Neural progenitor cell (in vitro differentiated cells): ENCODE measurements at places on chromosomes 12 and 14. TPM values are rescaled to one million over a fixed set of nuclear protein-coding genes. Genes with fewer than 3 reads are reported as not detected.

The SMAGP gene
- 19.0 and 24.3 TPM in 2 replicates for total RNA-seq

The STXBP6 gene
- 5.9 and 11.0 TPM in 2 replicates for total RNA-seq

The TESPA1 gene
- not detected in 2 replicates for total RNA-seq

The EVL gene
- total RNA-seq = 49.2 and 71.2 TPM in 2 replicates

The SERPINA6 gene
- total RNA-seq = not detected in 2 replicates

The PMCH gene
- total RNA-seq = not detected in 2 replicates

The KRT79 gene
- not detected in 2 replicates for total RNA-seq

The ELK3 gene
- total RNA-seq = 4.8 and 5.0 TPM in 2 replicates

The CIROP gene
- total RNA-seq = 0.06 TPM in 1 of 2 replicates, not detected in the other

The SCN8A gene
- total RNA-seq = 9.3 and 14.2 TPM in 2 replicates

The NOVA1 gene
- total RNA-seq = 17.9 and 37.9 TPM in 2 replicates

The SLC2A3 gene
- total RNA-seq = 462 and 548 TPM in 2 replicates

The AMHR2 gene
- 0.34 TPM in 1 of 2 replicates, not detected in the other for total RNA-seq

The KCNMB4 gene
- 5.7 and 8.5 TPM in 2 replicates for total RNA-seq

The ARMH4 gene
- total RNA-seq = 23.0 and 29.0 TPM in 2 replicates

The EIF2B1 gene
- 77.1 and 85.1 TPM in 2 replicates for total RNA-seq

The FAM181A gene
- total RNA-seq = not detected in 2 replicates

The LRP1-AS gene
- not detected in 2 replicates for total RNA-seq

The FOS gene
- 32.9 and 98.6 TPM in 2 replicates for total RNA-seq

The KRT75 gene
- total RNA-seq = not detected in 2 replicates

The IFNG-AS1 gene
- not detected in 2 replicates for total RNA-seq

The KRT85 gene
- total RNA-seq = not detected in 2 replicates

The CACNA2D4 gene
- 3.0 and 8.5 TPM in 2 replicates for total RNA-seq

The KRT82 gene
- total RNA-seq = not detected in 2 replicates

The KRT71 gene
- total RNA-seq = not detected in 2 replicates

The TAS2R9 gene
- not detected in 2 replicates for total RNA-seq

The LRRK2 gene
- total RNA-seq = 0.03 and 0.11 TPM in 2 replicates

The DGLUCY gene
- 17.0 and 47.2 TPM in 2 replicates for total RNA-seq

The KITLG gene
- total RNA-seq = 1.0 and 1.2 TPM in 2 replicates

The PLEK2 gene
- not detected in 2 replicates for total RNA-seq

The NDUFA9 gene
- 46.4 and 67.7 TPM in 2 replicates for total RNA-seq
